Hippocampal formation (tissue), 2 donors: ENCODE measurements at places on chromosomes 16 and 17.

DNA sequence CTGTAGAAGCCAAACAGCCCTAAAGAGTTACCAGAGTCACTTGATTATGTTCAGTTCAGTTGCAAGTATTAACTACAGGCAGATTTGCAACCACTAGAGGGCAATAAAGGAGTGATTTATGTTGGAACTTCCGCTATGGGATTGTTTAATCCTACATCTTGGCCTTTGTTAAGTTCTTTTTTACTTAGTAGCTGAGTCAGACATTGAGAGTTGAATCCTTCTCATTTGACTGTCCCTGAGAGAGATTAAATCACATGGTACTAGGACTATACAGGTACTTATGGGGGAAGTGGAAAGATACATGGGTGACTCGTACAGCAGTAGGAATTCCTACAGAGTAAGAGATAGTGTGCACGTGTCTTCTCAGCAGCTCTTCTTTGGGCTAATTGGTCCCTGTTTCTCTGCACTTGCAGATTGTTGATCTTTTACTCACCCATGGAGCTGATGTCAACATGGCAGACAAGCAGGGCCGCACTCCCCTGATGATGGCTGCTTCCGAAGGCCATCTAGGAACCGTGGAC, 40.3 kb downstream of the CYB561 start:
- no peak for DNase-seq

DNA sequence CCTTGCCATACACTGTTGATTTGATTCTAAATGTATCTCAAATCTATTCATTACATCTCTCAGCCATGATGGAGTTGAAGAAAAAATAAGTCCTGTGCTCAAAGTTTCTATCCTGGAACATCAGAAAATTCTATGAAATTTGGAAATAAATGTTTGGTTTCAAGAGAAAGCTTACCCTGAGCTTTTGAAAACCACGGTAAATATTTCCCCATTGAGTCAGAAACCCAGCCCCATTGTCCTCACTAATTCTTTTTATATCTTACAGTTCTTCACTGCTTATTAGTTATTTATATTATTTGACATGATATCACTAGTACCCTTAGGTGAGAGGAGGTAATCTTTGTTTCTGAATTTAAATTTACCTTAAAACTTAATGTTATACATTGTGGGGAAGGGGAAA, 128.5 kb downstream of the MRTFB start:
- DNase-seq: no peak

- no peak for DNase-seq
These were observed 277.1 kb downstream of the KCNJ2 start for GRCh38 chr17:70446446-70446845.

DNA sequence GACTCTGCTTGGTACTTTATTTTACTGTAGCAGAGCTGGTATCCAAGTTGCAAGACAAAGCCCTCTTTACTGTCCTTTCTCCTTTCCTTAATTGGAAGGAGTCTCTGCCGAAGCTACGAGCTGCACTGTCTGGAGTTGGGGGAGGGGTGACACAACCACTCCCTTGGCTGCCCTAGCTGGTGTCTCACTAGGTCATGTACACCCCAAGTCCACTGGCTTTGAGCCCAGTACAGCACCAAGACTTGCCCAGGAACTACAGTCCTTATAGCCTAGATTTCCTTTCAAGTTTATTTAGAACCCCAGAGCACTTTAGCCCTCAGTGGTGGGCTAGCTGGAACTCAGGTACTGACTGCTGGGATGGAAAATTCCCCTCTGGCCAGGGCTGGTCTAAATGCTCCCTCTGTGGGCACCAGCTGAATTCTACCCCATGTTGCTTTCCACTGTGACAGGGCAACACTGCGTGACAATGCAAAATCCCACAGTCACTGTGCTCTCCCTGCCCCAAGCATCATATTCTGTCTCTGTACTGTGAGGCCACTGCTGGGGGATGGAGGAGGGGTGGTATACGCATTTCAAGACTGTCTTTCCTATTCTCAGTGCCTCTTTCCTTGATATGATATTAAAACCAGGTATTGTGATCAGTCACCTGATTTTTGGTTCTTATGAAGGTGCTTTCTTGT, 18.4 kb downstream of the EFCAB5 start:
- no peak for DNase-seq

DNA sequence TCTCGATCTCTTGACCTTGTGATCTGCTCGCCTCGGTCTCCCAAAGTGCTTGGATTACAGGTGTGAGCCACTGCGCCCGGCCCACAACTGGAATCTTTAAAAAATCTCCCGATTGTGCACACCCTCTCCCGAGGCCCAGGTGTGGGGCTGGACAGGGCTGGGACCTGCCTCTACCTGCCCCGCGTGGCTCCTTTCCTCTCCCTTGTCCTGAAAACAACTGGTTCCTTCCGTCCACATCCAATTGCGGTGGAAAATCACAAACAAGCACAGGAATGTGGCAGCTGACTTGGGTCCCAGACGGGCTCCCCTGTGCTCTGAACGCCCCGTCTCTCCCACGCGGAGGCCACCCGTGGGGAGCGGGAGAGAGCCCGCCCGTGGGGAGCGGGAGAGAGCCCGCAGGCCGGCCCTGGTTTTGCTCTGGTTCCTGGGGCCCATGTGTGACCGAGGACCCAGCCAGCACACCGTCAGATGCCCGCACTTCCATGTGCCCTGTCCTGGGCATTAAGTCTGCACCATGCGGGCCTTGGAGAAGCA, 3.0 kb upstream of the TMEM204 start:
- no peak for DNase-seq

DNA sequence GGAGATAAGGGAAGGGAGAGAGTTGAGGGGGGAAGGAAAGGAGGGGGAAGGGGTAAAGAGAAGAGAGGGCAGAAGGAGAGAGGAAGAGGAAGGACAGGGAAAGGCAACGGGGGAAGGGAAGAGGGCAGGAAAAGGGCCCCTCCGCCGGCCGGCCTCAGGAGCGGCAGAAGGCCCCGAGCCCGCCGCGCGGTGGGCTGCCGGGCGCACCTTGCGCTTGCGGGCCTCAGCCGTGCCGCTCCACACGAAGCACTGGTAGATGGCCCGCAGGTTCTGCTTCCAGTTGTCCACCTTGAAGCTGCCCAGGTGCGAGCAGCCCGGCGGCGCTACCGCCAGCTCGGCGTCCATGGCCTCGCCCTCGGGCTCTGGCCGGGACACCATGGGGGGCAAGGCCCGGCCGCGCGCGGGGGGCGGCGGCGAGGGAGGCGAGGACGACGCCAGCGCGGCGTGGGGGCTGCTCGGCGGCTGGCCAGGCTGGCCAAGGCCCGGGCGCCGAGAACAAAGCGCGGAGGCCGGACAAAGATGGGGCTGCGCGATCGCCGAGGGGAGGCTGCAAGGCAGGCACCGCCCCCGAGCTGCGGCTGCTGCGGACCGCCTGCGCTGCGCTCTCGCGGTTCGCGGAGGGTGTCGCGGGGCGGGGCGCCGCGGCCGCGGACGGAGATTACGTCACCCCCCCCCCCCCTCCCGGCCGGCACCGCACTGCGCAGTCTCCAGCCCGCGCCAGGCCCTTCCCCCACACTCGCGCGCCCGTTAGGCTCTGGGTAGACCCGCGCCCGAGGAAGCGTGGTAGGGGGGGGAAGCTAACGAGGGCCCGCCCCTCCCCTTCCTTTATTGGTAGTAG, at the start of gene USP22:
Gene USP22, minus strand, starts transcription at position 554 of the 838 bp plus-strand sequence. Its CDS starts 176 bp downstream, at position 378.
- peak; percentile 97 for DNase-seq

DNA sequence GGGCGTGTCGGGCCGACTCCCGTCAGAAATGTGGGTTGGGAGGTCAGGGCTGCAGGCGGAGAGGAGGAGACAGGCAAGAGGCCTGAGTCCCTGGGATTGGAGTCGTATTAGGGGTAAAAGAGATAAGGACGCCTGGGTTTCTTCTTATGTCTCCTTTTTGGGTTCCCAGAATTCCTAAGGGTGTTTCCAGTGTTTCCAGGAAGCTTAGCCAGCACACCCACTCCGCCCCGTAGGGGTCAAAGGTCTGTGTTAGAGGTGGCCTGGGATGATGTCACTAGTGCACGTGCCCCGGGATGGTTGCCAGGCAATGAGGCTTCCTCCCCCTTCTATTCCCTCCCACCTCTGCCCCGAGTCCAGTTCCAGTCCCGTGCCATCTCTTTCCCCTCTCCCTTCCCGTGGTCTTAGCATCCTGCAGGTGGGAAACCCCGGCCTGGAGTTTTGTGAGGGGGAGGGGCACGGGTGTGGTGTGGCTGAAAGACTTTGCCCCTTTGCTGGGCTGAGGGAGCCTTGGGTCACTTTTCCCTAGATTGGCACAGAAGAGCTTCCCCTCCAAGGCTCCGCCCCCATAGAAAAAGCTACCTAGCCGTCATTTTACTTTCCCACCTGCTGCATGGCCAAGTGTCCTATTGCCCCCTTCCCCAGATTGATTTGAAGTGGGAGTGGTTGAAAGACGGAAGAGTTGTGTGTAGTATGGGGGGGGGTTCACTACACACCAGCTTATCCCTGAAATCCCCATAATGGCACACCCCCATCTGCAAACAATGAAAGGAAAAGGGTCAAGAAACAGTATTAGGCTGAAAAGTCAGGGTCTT, 2.8 kb downstream of the KDM6B start:
- peak; percentile 22 for DNase-seq

DNA sequence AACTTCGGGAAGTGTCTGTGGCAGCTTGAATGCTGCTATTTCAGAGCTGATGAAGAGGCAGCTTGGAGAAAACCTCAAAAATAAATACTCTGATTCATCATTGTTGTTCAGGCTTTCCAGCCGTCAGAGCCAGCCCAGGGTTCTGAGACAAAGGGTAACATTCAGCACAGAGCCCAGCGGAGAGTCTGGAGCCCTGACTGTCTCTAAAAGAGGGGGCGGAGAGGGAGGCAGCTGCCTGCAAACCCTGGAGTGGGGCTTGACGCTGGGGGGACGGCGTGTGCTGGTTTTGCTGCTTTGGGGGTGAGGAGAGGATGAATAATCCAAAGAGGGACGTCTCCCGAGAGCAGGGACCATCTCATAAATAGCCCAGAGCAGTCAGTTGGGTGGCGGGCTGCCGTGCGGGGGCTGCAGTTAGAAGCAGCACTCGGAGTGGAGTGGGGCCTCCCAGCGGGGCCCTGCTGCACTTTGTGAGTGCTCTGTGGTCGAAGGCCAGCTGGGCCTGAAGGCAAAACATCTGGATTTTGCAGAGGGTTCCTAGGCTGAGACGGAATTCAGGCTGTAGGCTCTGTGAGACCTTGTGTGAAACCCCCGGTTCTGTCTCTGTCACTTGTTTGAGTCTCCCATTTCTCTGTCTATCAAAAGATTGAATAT, 237.8 kb downstream of the PRKCA start:
- peak; percentile 89 for DNase-seq

- DNase-seq: no peak
These were observed 15.4 kb downstream of the TBX4 start for GRCh38 chr17:61467416-61468262.

GRCh38 chr17:4969551-4970173, 2.0 kb upstream of the SPAG7 start:
- DNase-seq: no peak

DNA sequence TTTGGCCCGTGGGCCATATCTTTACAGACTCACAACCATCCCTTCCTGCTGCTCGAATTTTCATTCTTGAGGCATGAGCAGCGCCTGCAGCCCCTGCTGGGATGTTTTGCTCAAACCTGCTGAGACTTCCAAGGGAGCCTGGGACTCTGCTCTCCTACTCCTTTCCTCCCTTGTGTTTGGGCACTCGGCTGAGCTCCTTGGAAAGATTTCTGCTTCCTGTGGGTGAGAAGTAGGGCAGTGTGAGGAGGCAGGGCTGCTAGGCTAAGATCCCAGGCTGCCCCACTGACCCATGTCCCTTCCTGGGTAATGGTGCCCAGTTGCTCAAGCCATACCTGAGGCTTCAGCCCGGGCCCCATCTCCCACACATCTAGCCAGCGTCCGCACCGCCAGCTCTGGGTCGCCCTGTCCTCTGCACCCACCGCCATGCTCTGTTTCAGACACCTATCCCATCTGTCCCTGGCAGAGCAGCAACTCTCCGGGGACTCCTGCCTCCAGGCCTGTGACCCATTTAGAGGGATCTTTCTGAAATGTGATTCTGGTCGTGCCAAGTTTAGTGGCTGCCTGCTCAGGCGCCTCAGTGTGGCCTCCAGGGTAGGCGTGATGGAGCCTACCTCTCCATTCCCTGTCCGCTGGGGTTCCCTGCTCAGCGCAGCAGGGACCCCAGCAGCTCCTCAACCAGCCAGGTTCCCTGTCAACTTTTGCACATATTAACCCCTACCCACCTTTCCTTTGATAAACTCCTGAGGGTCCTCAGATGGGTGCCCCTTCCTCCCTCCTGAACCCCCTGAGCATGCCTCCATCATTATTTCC, 190.1 kb downstream of the CCDC182 start:
- DNase-seq: no peak

GRCh38 chr16:85535352-85536072, 77.6 kb upstream of the GSE1 start:
- DNase-seq: no peak

GRCh38 chr16:89695875-89696669, 5.4 kb downstream of the SPATA2L start:
- DNase-seq: no peak

- DNase-seq: no peak
These were observed 7.0 kb downstream of the CASKIN1 start for GRCh38 chr16:2189252-2189893.

DNA sequence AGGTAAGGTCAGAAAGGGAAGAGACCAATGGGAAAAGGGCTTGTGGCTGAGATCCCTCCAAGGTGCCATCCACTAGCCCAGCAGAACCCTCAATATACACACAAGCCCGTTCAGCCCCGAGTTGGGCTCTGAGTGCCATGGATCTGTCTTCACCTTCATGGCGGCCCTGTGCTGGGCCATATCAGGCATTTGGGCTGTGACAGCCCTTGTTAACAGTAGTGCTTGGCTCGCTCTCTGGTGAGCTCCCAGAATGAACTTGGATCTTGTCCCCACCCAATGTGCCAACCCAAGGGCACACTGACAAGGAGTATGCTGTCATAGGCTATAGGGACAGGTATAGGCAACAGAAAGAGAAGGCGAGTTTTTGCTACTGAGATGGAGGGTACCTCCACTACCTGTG, 182.7 kb downstream of the ZFHX3 start:
- DNase-seq: no peak

- DNase-seq: no peak
These were observed 28.5 kb downstream of the HSD17B2 start for GRCh38 chr16:82063456-82064082.

- no peak for DNase-seq
These were observed 86.9 kb downstream of the FOXL1 start for GRCh38 chr16:86665319-86665675.

- DNase-seq: peak; percentile 20
These were observed 14.0 kb downstream of the FMNL1 start for GRCh38 chr17:45235416-45236281.

DNA sequence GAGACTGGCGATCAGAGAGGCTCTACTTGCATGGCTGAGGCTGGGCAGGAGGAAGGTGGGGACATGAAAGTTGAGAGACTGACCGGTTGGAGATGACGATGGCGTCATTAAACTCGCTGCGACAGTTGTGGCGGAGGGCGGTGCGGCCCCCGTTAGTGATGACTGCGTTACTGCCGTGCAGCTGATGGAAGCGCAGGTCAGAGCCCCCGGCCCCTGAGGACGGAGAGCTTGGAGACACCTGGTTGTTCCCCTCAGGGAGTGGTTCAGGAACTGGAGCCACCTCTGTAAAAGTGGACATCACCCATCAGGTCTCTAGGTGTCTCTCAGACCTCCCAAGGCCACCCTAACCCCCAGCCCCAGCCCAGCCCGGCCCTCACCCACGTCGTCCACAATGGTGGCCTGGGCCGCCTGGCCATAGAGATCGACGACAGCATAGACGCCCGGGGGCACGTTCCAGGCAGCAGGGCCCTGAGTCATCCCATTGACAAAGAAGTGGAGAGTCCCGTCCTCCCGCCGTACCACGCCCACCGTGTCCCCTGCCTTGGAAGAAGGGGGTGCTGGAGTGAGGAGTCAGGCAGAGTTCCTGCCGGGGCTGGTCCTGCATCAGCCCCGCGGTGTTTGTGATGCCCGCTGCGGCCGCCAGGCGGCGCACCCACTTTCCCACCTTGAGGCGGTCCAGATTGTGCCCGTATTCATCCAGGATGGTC, 5.3 kb downstream of the NEURL4 start:
- peak; percentile 8 for DNase-seq
